ENCODE measurements at places on chromosomes 1 and 21.

DNA sequence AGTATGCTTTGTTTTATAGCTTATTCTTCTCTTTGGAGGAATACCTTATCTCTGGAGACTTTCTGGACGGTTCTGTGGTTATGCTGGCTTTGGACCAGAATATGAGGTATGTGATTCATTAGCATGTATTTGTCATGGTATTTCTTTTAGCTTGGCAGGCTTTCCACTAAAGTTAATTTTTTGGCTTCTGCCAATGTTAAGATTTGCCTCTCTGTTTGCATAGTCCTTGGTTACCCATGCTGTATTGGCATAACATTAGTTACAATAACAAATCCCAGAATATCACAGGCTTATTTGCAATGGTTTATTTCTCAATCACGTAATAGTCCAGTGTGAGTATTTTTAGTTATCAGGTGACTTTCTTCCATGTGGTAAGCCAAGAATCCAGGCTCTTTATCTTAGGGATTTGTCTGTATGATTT, 9.7 kb downstream of the ZMPSTE24 start:
- DNase-seq = no peak

DNA sequence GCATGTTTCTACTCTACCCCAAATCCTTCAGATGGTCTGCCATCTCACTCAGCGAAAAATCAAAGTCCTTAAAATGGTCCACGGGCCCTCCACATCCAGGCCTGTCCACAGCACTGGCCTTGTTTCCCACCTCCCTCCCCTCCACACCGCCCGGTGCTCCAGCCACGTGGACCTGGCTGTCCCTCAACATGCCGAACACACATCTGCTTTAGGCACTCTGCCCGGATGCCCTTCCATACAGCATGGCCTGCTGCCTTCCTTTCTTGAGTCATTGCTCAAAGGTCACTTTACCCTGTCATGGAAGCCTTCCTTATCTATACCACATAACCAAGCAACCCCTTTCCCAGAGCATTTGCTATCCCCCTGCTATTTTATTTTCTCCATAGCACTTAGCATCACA, 143.0 kb downstream of the DNM3 start:
- DNase-seq = no peak

- DNase-seq = no peak
Observed at GRCh38 chr1:37258068-37258467, 216.3 kb upstream of the ZC3H12A start.

DNA sequence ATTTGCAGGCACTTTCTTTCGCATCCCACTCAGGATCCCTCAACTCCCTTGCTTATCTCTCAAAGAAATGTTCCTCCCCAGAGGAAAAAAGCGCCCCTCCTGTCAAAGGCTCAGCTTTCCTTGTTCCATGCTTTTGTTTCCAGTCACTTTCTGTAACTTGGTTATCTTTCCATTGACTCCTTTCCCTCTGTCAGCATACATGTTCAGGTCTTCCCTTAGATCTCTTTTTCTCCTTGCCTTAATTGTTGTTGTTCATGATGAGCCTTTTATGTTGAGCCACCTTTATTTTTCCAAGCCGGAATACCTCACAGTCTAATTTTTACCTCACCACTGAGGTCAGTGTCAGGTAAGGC, 46.5 kb upstream of the PODN start:
- no peak for DNase-seq

DNA sequence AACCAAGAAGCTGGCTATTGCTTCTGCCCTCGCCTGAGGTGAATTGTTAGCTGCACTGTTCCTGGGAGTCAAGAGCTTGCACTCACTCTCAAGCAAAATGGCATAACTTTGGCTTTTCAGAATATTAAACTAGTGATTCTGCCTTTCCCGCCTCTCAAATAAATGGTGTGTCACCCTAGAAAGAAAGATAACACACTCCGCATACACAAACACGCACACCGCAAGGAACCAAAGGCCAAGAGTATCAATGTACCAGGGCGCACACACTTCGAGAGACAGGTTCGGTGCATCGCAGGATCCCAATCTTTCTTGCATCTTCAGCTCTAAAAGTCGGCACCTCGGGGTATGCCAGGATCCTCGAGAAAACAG, 470 bp upstream of the RTCA start:
- DNase-seq = no peak

- DNase-seq = no peak
Observed at GRCh38 chr1:173140733-173141132, 66.4 kb downstream of the TNFSF4 start.

- DNase-seq = no peak
Observed at GRCh38 chr1:115063228-115063901, 25.9 kb downstream of the TSPAN2 start.

- no peak for DNase-seq
Observed at GRCh38 chr1:233010146-233010545, 59.7 kb downstream of the NTPCR start.

DNA sequence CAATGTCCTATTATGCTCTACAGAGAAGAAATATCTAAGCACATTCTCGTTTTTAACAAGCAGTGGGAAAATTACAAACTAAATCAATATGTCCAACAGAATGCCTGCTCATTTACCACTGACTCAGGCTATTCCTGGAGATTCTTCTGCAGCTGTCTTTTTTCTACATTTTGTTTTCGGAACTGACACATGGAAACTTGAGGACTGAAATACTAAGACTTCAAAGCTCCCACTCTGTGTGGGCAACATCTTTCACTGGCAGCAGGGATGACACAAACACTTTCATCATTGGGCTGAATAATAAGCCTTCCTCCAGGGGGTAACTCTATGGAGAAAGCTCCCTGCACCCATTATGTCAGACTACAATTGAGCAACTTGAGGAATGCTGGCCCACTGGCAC, 175.5 kb upstream of the NCAM2 start:
- DNase-seq = no peak

DNA sequence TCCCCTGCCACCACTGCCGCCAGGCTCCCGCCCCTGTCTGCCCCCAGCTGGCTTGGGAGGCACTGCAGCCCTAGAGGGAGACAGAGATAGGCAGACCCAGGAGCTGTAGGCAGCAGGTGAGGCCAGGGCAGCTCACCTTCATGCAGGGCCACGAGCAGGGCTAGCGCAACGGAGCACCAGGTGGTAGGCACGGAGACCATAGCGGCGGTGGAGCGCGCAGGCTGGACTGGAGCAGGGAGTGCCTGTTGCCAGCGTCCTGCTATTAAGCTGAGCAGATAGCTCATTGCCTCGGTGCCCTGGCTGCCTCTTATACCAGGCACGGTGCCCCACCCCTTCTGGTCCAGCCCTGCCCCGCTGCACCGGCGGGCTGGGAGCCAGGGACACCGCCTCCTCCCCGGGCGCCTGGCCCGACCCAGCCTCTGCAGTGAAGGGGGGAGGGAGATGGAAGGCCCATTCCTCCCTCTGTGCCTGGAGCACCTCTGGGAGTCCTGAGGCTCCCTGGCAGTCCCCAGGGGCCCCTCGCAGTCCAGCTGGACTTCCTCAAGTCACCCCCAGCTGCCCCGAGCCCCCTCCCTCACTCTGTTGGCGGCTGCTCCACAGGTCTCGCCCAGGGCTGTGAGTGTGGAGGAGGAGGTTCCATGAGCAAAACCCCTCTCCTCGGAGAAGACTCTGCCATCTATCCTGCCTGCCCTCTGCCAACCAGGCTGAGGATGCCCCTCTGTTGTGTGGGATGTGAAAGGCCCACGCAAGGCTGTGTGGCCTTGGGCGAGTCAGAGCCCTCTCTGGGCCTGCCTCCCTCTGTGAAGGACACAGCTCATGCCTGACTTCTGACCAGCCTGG, at the start of gene EDN2:
TSS of gene EDN2 (minus strand) at position 282 of the 840 bp plus-strand sequence. CDS start at position 200, 82 bp downstream.
- DNase-seq = no peak

DNA sequence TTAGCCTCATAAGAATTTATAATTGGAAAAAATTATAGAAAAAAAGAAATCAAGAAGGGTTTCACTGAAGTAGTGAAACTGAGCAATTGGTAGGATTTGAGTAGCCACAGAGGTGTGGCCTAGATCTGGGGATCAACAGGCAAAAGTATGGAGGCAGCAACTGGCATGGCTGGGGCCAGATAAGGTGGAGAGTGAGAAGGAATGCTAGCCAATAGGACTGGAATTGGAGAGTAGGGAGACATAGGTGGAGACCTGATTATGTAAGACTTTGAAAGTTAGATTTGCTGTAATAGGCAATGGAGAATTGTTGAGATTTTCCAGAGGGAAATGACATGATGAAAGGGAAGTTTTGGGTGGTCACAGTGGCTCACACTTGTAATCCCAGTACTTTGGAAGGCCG, 24.6 kb upstream of the CGN start:
- no peak for DNase-seq

DNA sequence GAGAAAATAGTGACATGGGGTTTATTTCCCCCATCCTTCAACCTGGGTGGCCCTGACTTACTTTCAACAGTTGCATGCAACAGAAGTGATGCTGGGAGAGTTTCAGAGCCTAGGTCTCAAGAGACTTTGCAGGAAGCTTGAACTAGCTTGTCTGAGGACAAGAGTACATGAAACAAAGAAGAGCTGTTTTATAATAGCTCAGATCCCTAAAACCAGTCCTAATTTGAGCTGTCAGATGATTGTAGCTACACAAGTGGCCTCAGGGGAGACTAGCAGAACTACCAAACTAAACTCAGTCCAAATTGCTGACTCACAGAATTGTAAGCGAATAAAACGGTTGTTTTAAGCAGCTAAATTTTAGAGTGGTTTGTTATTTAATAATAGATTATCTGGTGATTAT, 17.1 kb downstream of the RC3H1 start:
- DNase-seq = peak; percentile 81

GRCh38 chr1:185585770-185586169, 148.4 kb upstream of the HMCN1 start:
- DNase-seq = no peak

- DNase-seq = no peak
Observed at GRCh38 chr1:244210884-244211558, 159.9 kb downstream of the ZBTB18 start.

- DNase-seq = no peak
Observed at GRCh38 chr1:21149855-21150432, 26.8 kb downstream of the EIF4G3 start.

GRCh38 chr1:114982251-114982650, 47.4 kb upstream of the TSHB start:
- DNase-seq = no peak

DNA sequence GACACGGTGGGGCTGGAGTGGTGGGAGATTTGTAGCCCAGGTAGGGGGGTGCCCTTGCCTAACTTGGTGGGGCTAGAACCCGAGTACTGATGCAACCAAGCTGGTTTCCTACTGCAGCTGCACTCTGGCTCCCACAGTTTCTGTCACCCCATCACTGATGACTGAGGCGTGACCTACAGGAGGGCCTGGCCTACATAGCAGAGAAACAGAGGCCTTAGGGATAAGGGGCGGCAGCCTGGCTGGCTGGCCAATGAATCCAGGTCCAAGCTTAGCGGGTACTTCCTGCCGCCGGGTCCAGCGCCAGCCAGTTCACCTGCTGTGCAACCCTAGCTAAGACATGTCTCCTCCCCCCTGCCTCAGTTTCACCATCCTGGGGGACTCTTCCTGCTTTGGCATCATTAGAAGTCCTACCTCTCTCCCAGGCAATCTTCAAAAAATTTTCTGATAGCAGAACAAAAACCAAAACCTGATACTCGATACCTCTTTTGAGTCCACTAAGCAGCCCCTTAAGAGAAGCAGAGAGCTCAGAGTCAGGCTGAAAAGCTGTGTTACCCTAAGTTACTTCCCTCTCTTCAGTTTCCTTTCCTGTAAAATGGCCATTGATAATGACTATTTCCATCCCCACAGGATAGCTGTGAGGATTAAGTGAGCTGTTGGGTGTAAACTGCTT, 27.3 kb upstream of the RNF19B start:
- peak; percentile 27 for DNase-seq

DNA sequence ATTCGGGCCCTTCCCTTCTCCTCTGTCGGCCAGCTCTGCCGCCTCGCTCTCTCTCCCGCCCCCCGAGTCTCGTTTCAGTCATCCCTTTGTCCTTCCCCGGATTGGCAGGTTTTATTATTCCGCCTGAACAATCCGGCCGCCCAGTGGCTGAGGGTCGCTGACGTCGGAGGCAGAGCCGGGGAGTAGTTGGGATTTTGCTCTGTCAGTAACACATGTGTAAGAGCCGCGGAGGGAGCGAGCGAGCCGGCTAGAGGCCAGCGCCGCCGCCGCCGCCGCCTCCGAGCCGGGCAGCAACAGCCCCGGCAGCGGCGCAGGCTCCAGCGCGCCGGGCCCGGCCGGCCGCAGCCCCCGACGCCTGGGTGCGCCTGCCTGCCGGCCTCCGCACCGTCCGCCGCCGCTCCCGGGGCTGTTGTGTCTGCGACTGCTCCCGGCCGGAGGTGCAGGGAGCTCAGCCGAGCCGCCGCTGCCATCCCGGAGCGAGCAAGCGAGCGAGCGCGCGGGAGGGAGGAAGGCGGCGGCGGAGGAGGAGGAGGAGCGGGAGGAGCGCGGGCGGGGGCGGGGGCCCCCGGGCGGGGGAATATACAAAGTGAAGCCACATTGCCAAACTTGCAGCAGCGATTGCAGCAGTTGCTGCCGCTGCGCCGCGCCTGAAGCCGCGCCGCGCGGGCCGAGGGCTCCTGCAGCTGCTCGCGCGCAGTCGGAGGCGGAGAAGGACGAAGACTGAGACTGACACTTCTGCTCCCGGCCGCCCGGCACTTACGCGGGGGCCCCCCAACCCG, at the start of gene LMO4:
TSS of gene LMO4 (plus strand) at position 609 of the 779 bp plus-strand sequence. CDS start 3,136 bp downstream, outside the sequence.
- DNase-seq = peak; percentile 96

- no peak for DNase-seq
Observed at GRCh38 chr1:205355075-205355453, 1.7 kb downstream of the KLHDC8A start.

DNA sequence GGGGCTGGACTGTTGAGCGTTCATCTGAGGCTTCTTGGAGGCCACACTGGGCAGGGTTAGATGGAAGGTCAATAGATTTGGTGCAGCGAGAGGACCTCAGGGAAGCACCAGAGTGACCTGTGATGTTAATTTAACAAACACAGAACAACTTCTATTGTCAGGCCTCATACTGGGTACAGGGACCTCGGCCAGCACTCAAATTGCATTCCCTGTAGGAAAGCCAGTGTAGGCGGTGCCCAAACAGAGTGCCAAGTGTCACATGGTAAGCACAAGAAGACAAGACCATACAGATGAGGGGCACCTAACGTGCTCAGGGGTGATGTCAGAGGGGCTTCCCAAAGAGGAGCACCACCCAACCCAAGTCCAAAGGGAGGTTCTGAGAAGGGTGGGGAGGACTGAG, 1.3 kb downstream of the TMEM269 start:
- DNase-seq = no peak

DNA sequence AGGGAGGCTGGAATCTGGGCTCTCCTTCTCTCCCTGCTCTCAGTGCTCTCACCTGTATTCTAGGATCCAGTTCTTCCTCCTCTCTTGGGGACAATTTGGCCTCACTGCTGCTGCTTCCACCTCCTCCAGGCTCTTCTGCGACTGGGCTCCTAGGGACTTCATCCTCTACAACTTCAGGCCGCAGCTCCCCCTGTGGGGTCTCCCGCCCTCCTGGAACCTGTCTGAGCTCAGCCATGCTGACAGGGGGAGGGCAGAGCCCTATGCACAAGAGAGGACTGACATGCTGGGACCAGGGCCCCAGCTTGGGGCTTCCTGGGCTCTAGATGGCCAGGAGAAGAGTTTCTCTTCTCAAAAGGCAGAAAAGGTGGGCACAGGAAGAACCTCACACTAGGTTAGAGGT, 1.0 kb downstream of the SH3BP5L start:
- DNase-seq = no peak
